ENCODE measurements at places on chromosomes 4 and X. TPM values are rescaled to one million over a fixed set of nuclear protein-coding genes. Genes with fewer than 3 reads are reported as not detected.
A peak's percentile ranks its signal among the peaks of the same experiment; 100 is the strongest.

The SAGE1 gene
- total RNA-seq = not detected

DNA sequence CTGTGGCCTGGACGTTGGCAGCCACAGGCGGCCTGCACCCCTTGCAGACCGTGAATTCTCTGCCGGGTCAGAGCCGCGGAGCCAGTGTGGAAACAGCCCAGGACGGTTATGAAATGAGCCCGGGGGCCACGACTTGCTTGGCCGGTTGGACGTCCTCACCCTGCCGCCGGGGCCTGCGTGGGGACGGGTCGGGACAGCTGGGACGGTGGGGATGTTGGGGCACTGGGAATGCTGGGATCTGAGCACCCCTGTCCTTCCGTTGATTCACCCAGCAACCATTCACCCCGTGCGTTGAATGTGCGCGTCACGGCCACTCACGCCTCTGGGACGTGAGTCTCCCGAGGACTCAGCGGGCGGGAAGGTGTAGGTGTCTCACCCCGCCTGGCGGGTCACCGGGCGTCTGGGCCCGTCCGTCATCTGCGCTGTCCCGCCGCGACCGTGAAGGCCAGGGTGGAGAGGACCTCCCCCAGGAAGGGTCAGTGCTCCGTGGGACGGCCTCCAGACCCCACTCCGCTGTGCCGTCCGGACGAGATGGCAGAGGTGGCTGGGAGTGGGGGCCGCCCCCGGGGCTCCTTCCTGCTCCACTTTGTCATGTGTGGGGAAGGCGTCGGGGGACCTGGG is 4.5 kb upstream of the PLCXD1 start:
- peak overlapping the region; percentile 65 for H3K4me3 ChIP-seq
- H3K36me3 ChIP-seq = no peaks in the 10 kb centered on the region
- DNase-seq = peak; percentile 88
- no peak overlapping the region for H3K27ac ChIP-seq
- H3K27me3 ChIP-seq = no peaks in the 10 kb centered on the region

The RAP1GDS1 gene
- 84.3 TPM for total RNA-seq

DNA sequence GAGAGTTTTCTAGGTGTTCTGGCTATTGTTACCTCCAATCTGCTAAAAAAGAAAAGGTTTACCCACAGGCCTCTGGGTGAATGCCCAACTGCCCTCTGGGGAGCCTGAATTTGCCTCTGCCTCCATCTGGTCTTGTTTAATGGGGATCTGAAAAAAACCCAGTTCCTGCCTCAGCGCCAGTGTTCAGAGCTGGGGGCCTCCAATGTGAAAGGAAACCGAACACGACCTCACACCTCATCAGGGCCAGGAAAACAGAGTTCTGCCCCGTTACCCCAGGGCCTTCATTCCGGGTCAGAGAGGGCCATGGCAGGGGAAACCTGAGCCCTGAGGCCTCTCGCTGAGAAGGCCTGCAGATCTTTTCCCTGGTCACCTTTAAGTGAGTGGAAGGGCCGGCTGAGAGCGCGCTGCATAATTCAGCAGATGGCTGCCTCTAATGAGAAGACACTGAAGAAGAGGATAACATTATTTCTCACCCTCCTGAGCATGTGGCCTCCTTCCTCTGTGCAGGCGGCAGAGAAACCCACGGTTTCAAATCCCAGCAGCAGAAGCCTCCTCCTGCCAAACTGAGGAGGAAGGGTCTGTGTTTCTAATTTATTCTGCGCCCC is 6.8 kb downstream of the SEPTIN6 start:
- H3K4me3 ChIP-seq = peak overlapping the region; percentile 38
- peak overlapping the region; percentile 90 for H3K27ac ChIP-seq
- H3K27me3 ChIP-seq = no peaks in the 10 kb centered on the region
- peaks cover 38% of the 10 kb centered on the region for H3K4me1 ChIP-seq
- no peaks in the 10 kb centered on the region for H3K36me3 ChIP-seq
- no peak for DNase-seq
